ENCODE measurements at places on chromosomes 5 and 9. TPM values are rescaled to one million over a fixed set of nuclear protein-coding genes. Genes with fewer than 3 reads are reported as not detected.
A peak's percentile ranks its signal among the peaks of the same experiment; 100 is the strongest.

Gene OR2V2
- not detected for total RNA-seq

- peaks cover 6% of the 10 kb centered on the region for H3K4me1 ChIP-seq
- H3K36me3 ChIP-seq: no peaks in the 10 kb centered on the region
- no peak overlapping the region for H3K27ac ChIP-seq
- H3K27me3 ChIP-seq: no peaks in the 10 kb centered on the region
- H3K4me3 ChIP-seq: no peak overlapping the region
Measured at GRCh38 chr9:97419309-97419867, 7.5 kb downstream of the TDRD7 start.

Gene ZNF354C
- 3.3 TPM for total RNA-seq

Gene F12
- 3.0 TPM for total RNA-seq

GRCh38 chr5:103041071-103041676 is 78.8 kb downstream of the GIN1 start:
- H3K27ac ChIP-seq: no peak overlapping the region
- DNase-seq: peak; percentile 27
- no peaks in the 10 kb centered on the region for H3K36me3 ChIP-seq
- no peak overlapping the region for H3K4me3 ChIP-seq

GRCh38 chr5:58044166-58044565 is 415.7 kb downstream of the PLK2 start:
- no peaks in the 10 kb centered on the region for H3K4me1 ChIP-seq
- H3K27me3 ChIP-seq: no peaks in the 10 kb centered on the region
- H3K36me3 ChIP-seq: no peaks in the 10 kb centered on the region
- H3K4me3 ChIP-seq: no peak overlapping the region
- DNase-seq: no peak

GRCh38 chr5:143588933-143589662 is 185.6 kb upstream of the NR3C1 start:
- no peak overlapping the region for H3K4me3 ChIP-seq
- H3K4me1 ChIP-seq: no peaks in the 10 kb centered on the region
- DNase-seq: no peak
- H3K27me3 ChIP-seq: no peaks in the 10 kb centered on the region
- no peak overlapping the region for H3K27ac ChIP-seq

DNA sequence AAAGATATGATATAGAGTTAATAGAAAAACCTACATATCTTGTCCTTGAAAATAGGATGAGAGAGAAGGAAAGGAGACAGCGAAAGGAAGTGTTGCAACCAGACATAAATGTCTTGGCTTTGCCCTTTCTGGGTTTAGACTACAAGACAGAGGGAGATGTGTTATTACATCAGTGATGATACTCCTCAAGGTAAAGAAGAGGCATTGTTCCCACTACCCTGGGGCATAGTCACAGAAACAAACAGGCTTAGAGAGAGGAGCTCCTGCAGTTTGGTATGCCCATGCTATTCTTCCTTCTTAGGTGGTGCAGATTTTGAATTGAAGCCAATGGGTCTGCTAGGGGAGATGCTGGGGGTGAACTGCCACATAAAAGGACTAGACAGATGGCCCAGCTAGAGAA is 166.8 kb upstream of the RFX3 start:
- no peak for DNase-seq
- H3K36me3 ChIP-seq: no peaks in the 10 kb centered on the region
- peaks cover 2% of the 10 kb centered on the region for H3K27me3 ChIP-seq
- H3K4me3 ChIP-seq: no peak overlapping the region
- no peaks in the 10 kb centered on the region for H3K4me1 ChIP-seq

Data from astrocyte (in vitro differentiated cells and primary cell).